HepG2 (cell line): ENCODE measurements at places on chromosomes 7 and 10. TPM values are rescaled to one million over a fixed set of nuclear protein-coding genes. Genes with fewer than 3 reads are reported as not detected.
A peak's percentile ranks its signal among the peaks of the same experiment; 100 is the strongest.

ARHGAP22 gene
- 0.05 and 0.08 TPM in 2 replicates for polyA plus RNA-seq

WEE2 gene
- not detected in 2 replicates for polyA plus RNA-seq

MSS51 gene
- polyA plus RNA-seq, result 2.3 and 2.4 TPM in 2 replicates

CHST15 gene
- polyA plus RNA-seq, result 94.7 and 113 TPM in 2 replicates

FKBP6 gene
- polyA plus RNA-seq, result 0.07 and 0.09 TPM in 2 replicates

DNA sequence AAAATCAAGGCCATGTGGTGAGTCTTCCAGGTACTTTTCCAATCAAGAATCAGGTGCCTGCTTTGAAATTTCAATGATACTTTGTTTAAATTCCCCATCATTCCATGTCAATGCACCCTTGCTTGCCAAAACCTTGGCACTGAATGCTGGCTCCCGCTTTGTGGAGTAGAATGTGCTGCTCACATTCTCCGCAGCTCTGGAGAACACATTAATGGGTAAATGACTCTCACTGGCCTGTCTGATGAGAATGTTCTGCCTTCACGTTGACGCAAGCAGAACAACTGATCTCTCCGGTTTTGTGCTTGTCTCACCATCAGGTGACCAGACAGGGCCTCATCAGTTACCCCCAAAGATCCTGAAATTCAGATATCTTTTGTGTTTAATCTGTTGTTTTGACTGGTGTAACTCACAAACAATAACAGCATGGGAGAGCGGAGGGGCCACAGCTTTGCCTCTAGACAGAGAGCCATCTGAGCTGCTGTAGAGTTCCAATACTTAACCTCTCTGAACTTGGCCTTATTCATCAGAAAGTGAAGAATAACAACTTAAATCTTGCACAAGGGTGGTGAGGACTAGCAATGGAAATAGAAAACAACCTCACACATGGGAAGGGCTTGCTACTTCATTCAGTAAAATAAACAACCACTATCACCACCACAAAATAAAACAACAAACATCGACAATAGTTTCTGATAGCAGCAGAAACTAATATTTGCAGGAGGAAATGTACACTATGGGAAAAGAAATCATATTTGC is 276.9 kb upstream of the IGFBP3 start:
- DNase-seq, result no peak

DNA sequence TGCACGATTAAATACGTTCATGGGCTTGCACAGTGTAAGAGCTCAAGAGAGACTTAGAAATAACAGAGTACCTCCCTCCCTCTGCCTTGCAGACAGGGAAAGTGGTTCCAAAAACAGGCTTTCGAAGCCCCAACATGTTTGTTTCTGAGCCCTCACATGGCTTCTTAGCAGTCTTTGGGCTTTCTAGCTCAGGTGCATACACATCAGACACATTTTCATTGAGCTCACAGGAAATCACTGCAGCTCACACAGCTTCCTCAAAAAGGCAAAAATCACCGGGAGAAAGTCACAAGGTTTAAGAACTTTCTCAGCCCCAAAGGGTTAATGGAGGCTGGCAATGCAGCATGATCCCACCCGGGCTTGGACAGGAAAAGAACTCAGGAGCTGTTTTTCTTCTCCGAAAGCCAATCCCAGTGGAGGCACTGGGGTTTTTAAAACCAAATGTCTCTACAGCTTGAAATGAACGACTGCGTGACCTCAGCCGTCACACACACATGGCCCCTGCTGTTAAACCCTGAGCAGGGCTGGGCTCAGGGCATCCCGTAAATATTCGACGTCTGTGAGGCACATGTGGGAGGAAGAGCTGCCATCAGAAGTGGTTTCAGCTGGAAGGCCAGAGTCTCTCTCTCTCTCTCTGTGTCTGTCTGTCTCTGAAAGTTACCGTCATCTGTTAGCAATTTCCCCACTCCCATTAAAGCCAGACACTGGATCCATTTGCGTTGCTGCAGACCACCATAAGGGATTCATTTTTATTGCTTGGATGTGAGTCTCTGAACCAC is 69.7 kb downstream of the CALML3 start:
- no peak for DNase-seq

DNA sequence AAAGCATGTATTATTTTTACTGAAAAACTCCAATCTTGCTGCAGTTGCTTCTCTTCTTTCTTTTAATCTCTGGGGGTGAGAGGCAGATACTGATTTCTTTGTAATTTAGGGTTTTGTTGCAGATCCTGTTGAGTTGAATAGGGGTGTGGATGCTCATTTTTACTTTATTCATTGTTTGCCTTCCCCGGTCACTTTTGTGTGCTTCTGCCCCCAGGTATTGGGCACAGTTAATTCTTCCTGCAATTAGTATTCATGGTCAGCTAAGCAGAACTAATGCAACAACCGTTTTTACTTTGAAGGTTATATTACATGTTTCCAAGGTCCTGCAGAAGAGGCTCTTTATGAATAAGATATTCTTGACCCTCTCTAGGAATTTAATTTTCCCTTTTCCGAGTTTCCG is 96.4 kb downstream of the BUB3 start:
- DNase-seq, result no peak

DNA sequence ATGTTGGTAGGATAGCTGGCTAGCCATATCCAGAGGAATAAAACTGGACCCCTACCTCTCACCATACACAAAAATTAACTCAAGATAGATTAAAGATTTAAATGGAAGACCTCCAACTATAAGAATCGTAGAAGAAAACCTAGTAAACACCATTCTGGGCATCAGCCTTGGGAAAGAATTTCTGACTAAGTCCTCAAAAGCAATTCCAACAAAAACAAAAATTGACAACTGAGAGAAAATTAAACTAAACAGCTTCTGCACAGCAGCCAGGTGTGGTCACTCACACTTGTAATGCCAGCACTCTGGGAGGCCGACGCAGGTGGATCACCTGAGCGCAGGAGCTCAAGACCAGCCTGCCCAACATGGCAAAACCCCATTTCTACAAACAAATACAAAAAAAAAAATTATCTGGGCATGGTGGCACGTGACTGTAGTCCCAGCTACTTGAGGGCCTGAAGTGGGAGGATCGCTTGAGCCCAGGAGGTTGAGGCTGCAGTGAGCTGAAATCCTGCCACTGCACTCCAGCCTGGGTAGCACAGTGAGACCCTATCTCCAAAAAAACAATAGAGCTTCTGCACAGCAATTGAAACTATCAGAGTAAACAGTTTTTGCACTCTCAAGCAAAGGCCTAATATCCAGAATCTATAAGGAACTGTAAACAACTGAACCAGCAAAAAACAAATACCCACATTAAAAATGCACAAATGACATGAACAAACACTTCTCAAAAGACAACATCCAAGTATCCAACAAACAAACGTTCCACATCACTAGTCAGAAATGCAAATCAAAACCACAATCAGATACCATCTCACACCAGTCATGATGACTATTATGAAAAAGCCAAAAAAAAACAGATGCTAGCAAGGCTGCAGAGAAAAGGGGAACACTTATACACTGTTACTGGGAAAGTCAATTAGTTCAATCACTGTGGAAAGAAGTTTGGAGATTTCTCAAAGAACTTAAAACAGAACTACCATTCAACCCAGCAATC is 4.8 kb downstream of the CRPPA start:
- DNase-seq, result no peak

DNA sequence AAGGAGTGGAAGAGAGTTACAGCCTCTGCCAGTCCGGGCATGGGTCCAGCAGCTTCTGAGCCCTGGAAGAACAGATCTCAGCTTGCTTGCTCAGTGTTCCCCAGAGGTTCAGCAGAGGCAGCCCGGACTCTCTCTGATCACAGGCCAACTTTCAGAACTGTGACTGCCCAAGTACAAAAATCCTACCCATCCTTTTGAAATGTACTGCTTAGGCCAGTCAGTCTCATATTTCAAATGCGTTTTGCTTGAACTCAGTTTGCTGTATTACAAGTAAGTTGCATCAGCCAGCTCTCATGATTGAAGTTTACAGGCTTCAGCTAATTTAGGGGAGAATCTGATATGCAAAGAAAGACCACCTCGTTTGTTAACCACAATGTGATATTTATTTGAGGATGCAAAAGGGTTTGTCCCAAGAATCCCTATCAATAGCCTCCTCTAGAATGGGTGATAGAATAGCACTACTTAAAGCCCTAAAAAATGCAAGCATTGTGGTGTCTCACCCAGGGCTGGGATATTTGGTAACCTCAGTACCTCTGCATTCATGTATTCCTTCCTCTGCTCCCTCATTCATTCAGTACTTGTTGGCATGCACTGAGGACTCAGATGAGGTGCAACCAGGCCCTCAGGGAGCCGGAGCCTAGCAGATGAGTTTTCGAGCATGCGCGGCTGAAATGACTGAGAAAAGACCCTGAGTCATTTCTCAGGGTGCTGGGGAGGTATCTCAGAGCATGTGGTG is 7.0 kb downstream of the AIMP2 start:
- no peak for DNase-seq

DNA sequence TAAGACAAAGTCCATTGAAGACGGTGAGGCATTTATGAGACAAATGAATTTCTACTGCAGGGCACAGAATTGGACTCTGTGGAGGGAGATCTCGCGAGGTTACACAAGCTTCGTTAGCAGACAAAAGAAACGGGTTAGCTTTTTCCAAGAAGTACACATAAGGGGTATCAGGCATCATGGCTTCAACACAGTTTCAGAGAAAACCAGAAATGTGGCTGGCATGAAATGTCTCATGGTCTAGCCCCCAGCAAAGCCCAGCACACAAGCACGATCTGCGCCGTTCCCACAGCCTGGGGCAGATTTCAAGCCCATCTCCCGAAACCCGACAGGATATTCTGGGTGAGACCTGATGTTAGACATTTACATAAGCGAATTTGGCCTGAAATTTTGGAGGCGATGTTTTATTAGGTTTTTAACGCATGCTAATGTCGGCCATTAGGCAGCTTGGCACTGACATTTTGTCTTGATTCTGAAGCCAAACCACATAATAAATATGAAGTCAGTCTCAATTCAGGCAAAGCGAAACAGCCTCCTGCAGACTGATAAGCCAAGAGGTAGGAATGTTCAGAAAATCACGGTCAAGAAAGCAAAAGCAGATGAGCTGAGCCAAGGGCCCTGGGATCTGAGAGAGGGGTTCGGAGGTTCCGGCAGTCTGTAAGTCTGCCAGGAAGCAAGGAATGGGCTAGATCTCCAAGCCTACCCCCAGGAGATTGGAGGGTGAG is 240.5 kb downstream of the PRPF18 start:
- no peak for DNase-seq

DNA sequence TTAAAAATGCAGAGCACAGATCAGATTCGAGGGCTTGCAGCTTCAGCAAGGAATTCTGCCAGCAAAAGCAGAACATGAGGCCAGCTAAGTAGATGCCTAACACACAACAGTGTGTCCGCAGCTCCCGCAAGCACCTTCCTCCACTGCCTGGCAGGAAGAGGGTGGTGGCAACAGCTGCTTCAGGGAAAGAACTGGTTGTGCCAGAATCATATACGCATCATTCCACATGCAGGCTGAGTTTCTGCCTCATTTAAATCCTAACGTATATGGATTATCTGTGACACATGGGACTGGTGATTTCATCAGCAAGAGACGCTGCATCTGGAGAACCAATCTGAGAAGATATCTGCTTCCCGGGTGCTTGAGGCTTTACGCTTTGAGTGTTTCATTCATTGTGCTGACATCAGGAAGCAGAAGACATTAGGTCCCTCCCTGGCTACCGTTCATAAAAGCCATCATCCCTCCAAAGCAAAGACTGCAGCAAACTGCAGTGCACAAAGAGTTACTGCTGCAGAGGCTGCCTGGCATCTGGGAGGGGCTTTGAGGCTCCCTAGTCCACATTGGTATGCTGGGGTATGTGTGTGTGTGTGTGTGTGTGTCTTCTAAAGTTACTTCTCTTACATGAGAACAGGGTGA is 78.8 kb downstream of the FAM13C start:
- DNase-seq, result no peak

GRCh38 chr7:45601094-45601493 is 26.9 kb downstream of the ADCY1 start:
- no peak for DNase-seq

GRCh38 chr10:132061465-132061864 is 4.3 kb upstream of the JAKMIP3 start:
- DNase-seq, result no peak

DNA sequence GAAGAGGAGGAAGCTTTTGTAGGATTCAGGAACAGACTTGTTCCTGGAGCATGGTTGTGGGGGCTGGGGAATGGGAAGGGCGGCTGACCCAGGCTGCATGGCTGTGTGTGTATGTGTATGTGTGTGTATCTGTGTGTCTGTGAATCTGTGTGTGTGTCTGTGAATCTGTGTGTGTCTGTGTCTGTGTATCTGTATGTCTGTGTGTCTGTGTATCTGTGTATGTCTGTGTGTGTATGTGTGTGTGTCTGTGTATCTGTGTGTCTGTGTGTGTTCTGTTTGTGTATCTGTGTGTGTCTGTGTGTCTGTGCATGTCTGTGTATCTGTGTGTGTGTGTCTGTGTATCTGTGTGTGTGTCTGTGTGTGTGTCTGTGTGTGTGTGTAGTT is 6.6 kb upstream of the STX1A start:
- no peak for DNase-seq

- DNase-seq, result no peak
Observed at GRCh38 chr10:128622706-128623105, 496.5 kb upstream of the MKI67 start.

- peak; percentile 69 for DNase-seq
Observed at GRCh38 chr7:7566651-7567611, at the start of gene MIOS. Gene MIOS (plus strand): TSS chr7:7566884. CDS start chr7:7572476, 5,592 bp downstream.

GRCh38 chr7:155449008-155449868 is 8.7 kb upstream of the EN2 start:
- no peak for DNase-seq

DNA sequence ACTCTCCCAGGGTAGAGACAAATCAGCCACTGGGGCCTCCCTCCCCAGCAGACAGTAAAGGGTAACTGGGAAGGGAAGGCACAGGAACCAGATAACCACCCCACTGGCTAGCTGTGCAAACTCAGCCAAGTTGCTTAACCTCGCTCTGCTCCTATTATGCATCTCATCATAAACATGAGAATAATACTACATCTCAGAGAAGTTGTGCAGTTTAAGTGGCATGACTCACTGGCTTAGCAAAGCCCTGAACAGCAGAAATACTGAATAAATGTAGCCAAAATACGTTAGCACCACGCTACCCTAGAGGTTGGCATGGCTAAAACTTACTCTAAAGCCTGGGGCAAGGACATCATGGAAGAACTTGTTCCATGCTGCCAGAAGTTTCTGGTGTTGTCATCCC is 128.1 kb upstream of the ANK3 start:
- DNase-seq, result no peak
